ENCODE measurements at places on chromosomes 2 and 18.
A peak's percentile ranks its signal among the peaks of the same experiment; 100 is the strongest.

- no peak for DNase-seq
These were observed at the start of gene FIGN for GRCh38 chr2:163735685-163736432. Gene FIGN (minus strand): TSS chr2:163736008. CDS start chr2:163734927, 1,081 bp downstream.

DNA sequence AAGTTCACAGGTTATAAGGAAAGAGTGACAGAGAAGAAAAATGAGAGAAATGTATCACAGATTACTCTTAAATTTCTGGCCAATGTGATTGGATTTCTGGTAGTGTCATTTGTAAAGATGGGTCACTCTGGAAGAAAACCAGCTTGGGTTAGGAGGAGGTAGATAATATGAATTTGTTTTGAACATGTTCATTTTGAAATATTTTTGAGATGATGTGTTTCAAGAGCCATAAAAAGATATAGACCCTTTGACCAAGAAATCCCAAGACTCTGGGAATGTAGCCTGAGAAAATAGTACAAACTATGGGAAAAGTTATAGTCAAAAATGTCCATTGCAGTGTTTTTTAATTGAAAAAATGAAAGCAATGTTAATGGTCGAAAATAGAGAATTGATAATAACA lies 70.7 kb downstream of the CALCRL start:
- no peak for DNase-seq

- no peak for DNase-seq
These were observed 147.6 kb downstream of the CLIP4 start for GRCh38 chr2:29262681-29263260.

- no peak for DNase-seq
These were observed 588.6 kb downstream of the NRXN1 start for GRCh38 chr2:50443288-50443687.

DNA sequence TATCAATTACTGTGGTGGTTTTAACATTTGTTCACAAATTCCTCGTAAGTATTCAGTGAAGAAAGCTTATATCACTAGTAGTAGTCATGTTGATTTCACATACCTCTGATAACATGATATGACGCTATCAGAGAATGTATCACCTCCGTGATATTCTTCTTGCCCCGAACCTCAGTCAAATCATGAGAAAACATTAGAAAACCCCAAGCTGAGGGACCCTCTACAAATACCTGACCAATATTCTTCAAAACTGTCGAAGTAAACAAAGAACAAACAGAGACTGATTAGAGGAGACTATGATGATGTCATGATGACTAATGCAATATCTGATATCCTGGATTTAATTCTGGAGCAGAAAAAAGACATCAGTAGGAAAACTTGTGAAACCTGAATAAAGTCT lies 85.6 kb upstream of the SPOPL start:
- no peak for DNase-seq

DNA sequence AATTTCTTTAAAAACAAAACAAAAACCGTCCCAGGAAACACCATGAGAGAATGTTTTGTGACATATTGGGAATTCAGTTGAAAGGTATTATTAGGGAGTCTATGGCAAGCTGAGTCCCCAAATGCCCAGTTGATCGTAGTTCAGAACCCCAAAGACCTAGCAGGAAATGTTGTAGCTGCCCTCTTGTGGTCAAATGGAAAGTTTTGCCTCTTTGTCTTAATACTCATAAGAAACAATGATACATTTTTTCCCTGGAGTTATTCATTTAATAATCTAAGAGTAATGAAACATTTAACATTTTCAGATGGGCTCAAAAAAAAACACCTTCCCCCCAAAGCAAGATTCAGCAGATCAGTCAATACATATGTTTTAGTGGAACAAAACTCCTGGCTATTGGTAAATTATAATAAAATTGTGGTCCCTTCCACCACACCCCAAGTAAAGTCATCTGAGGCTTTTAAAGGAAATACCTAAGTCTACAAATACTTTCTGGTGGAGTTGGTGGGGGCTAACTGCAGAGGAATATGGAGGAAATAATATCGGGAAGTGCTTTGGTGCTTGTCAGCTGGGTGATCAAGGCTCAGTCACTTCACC lies 37.8 kb upstream of the EFEMP1 start:
- DNase-seq: peak; percentile 3

DNA sequence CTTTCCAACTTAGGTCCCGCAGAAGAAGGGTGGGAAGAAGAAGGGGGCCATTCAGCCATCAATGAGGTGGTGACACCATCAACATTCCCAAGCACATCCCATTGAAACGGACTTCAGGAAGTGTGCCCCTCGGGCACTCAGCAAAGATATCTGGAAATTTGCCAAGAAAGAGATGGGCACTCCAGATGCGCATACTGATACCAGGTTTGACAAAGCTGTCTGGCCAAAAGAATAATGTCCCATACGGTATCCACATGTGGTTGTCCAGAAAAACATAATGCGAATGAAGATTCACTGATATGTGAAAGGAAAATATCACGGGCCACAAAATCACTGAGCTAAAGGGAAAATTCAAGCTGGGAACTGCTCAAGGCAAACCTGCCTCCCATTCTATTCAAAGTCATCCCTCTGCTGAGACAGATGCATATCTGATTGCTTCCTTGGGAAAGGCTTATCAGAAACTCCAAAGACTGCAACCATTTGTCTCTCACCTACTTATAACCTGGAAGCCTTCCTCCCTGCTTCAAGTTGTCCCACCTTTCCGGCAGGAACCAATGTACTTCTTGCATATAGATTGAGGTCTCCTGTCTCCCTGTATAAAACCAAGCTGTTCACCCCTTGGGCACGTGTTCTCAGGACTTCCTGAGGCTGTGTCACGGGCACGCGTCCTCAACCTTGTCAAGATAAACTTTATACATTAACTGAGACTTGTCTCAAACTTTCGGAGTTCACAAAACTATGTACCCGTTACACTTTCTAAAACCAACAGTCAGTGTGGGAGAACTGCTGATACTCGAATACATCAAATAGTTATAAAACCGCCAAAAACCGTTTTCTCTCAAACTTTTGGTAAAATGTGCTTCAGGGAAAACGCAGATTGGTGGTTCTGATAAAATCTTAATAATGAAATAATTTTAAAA lies 1.3 kb upstream of the PDK1 start:
- DNase-seq: peak; percentile 4

DNA sequence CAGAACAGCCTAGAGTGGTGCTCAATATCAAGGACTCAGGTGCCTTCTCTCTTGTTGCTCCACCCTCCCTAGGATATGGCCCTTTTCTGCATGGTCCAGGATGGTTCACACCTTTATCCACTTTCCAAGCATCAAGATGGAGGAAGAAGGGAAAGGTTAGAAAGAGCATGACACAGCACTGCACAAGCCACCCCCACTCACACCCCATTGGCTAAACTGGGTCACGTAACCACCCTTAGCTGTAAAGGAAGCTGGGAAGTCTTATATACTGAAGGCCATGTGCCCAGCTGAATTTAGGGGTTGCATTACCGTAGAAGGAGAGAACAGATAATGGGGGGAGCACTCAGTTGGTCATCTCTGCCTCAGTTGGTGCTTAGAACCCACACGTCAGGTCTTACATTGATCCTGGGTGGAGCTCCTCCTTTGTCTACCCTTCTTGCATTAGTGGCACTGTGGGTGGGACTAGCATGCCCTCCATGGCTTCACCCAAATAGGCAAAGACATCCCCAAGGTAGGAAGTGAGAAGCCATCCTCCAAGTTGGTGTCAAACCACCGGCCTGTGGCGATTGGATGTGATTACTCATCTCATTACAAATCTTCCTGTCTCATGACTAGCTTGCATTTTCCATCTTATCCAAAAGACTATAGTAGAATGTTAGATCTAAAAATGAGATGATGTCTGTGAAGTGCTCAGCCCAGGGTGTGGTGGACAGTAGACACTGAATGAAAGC lies 248.5 kb downstream of the HAUS1 start:
- no peak for DNase-seq

DNA sequence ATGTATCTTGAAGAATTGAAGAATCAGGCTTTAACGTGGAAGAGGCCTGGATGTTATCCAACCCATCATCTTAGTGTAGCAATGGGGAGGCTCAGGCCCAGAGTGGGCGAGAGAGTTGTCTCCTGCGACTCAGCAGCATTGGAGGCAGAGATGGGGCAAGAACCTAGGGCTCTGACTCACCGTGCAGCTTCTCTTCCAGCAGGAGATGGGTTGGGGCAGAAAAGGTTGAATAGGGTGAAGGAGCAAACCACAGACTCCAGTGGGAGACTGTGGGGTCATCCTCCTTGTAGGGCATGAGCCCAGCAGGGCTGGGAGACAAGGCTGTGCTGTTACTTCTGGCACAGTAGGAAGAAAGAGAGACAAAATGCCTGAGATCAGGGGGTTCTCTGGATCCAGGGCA lies 1.4 kb downstream of the IL36RN start:
- DNase-seq: no peak

DNA sequence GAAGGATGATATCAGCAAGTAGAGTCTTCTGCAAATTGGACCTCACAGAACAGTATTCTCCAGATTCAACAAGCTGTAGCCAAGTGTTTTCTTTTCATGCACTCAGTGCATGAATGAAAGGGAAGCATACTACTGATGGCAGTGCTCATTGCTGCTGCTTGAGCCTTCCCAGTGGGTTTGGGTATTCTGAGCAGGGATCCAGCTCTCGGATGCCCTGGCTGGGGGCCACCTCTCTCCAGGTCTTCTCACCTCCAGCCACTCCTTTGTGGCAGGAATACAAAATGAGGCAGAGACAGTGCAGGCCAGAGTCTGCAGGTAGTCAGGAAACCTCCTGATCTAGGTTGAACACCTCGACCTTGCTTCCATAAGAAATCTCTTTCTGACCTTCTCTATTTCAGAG lies 390.4 kb upstream of the CELF4 start:
- DNase-seq: no peak

DNA sequence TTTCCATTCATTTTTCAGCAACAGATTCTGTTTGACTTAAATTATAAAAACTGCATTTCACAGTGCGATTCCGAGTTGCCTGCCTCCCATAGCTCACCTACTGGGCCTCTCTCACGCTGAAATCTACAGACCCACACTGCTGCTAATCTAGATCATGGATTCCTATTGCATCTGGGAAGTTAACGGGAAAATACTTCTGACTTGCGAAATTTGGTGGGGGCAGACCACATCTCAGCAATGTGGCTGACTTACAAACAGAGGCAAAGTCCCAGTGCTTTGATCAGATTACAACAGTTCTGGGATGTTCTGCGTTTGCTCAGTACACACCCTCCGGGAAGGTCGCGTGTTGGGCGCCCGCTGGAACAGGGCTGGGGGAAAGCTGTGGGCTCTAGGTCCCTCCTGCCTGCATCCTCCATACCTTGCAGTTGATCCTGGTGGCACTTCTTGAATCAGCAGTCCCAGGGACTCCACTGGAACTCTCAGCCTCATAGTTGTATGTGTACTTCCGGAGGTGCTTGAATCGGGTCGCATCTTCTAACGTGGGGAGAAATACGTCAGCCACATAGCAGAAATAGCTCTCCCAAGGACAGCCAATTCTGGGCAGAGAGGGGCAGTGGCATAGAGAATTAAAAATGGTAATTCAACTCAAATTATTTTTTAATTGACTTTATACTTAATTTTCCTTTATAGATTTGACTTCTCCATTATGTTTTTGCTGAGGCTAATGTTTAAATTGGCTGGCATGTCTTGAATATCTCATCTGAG lies 1.7 kb downstream of the APOB start:
- no peak for DNase-seq

DNA sequence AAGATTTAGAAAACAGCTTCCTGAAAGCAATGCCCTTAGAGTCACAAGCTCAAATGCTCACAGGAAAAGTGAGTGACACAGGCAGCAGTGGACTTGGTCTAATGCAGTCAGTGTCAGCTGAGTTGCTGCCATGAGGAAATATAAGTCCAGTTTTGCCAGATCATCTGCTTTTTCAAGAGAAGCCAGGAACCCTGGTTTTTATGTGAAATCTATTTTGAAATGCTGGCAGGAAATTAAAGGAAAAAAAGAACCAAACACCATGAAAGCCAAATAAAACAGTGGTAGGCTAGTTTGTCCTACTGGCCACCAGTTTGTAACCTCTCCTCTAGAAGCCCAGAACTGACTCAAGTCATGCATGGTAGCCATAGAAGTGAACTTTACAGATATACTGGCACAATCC lies 109.2 kb downstream of the THADA start:
- DNase-seq: no peak

DNA sequence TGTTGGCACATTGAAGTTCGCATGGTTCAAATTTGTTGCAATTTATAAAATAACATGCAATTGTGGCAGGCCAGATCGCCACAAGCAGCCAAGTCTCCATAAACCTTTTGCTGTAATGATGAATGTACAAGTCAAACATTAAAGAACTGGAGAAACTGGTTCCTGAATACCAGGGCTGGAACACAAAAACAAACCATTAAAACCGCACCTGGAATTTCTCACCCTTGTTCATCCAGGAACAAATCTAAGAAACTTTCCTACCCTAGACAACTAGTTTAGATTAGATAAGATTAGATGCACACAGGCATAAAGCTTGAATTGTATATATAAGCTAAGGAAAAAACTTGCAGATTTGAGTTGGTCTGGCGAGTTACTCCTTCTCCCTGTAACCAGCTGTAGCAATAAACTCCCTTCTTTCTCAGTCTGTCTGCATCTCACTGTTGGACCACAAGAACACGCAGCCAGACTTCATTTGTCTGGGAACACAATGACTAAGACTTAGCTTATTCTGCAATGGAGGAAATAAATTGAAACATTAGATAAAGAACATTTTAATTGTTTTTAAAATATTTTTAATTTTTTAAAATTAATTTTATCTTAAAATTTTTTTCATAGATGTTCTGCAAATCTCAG lies 1835.5 kb upstream of the LRRTM1 start:
- DNase-seq: no peak

DNA sequence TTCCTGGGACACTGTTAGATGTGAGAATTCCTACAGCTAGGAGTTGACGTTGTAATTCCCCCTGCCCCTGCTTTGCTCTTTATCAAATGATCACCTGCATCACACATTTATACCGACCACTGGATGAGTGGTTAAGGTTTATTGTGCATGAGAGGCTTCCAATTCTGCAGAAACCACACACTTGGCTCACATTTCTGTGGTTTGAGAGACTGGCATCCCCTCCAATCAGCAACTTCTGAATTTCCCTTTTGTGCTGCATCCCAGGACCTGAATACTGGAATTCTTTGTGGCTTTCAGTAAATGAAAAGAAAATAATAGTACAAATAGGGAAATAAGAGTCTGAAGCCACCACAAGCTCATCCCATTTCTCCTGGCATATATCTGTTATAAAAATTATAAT lies 628.7 kb upstream of the PIK3C3 start:
- DNase-seq: no peak

GRCh38 chr2:27572998-27573429 lies 9.8 kb upstream of the ZNF512 start:
- peak; percentile 19 for DNase-seq

- peak; percentile 17 for DNase-seq
These were observed 169.1 kb upstream of the KLF7 start for GRCh38 chr2:207334624-207335371.

All from CD4-positive, alpha-beta T cell treated with Interleukin-21 for 1 hour (primary cell).